ENCODE measurements at places on chromosomes 5 and 9.

DNA sequence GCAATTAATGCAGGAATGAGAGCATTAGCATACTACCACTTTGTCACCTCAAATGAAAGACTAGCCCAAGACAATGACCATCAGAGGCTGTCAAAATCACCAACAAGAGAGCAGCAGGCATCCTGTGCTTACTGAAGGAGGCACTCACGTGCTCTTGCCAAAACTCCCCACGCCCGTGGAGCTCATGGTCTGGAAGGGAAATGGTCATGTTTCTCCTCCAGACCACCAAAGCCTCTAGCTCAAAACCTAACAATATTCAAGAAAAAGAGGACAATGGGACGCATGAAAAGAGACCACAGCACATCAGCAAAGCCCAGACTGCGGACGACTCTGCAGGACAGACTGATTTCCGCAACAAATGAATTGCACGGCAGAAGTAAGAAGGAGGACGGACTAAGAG is 12.8 kb downstream of the AKNA start:
- no peak overlapping the region for H3K4me3 ChIP-seq
- H3K4me1 ChIP-seq, result peaks cover 26% of the 10 kb centered on the region
- DNase-seq, result peak; percentile 27
- peaks cover 15% of the 10 kb centered on the region for H3K36me3 ChIP-seq

- H3K27ac ChIP-seq, result peak overlapping the region; percentile 32
- H3K36me3 ChIP-seq, result no peaks in the 10 kb centered on the region
- H3K4me1 ChIP-seq, result peaks cover 11% of the 10 kb centered on the region
Measured at GRCh38 chr5:180206993-180207392, 2.0 kb downstream of the RASGEF1C start.

GRCh38 chr9:14281136-14281795 is 32.7 kb downstream of the NFIB start:
- H3K4me3 ChIP-seq, result no peak overlapping the region
- DNase-seq, result no peak
- H3K36me3 ChIP-seq, result no peaks in the 10 kb centered on the region
- H3K27me3 ChIP-seq, result no peaks in the 10 kb centered on the region
- peaks cover 2% of the 10 kb centered on the region for H3K4me1 ChIP-seq

DNA sequence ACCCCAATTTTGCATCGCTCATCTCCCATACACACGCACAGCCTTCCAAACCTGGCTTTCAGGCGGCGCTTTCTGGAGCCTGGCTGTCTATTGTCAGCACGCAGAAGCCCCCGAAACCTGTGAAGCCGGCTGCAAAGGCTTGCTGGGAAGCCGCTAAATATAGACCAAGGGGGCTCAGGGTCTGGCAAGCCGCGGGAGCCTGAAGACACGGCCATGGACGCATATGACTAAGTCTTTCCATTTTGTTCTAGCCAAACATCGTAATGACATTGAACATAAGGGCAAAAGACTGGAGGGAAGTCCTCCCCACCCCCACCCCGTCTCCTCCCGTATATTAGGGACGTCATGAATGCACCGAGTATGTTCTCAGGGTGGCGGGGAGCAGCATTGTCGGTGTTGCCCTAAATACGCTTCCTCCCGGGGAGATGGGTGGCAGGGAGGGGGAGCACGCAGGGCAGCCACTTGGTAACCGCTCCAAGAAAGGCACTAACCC is 1.1 kb downstream of the CTNND2 start:
- H3K4me1 ChIP-seq, result peaks cover 6% of the 10 kb centered on the region
- DNase-seq, result no peak
- H3K36me3 ChIP-seq, result no peaks in the 10 kb centered on the region
- H3K4me3 ChIP-seq, result peak overlapping the region; percentile 40
- peaks cover 7% of the 10 kb centered on the region for H3K27me3 ChIP-seq

GRCh38 chr5:98128271-98128670 is 645.2 kb upstream of the RGMB start:
- no peak for DNase-seq
- H3K4me1 ChIP-seq, result no peaks in the 10 kb centered on the region
- H3K27me3 ChIP-seq, result no peaks in the 10 kb centered on the region
- H3K4me3 ChIP-seq, result no peak overlapping the region
- no peak overlapping the region for H3K27ac ChIP-seq

GRCh38 chr5:94832685-94833084 is 214.2 kb downstream of the SLF1 start:
- H3K36me3 ChIP-seq, result no peaks in the 10 kb centered on the region
- H3K27me3 ChIP-seq, result no peaks in the 10 kb centered on the region
- H3K4me1 ChIP-seq, result no peaks in the 10 kb centered on the region
- no peak overlapping the region for H3K4me3 ChIP-seq
- H3K27ac ChIP-seq, result no peak overlapping the region
- no peak for DNase-seq

GRCh38 chr5:9544502-9545135 is 1.3 kb downstream of the SEMA5A start:
- no peaks in the 10 kb centered on the region for H3K36me3 ChIP-seq
- peak overlapping the region; percentile 87 for H3K27ac ChIP-seq
- H3K27me3 ChIP-seq, result no peaks in the 10 kb centered on the region
- H3K4me3 ChIP-seq, result peak overlapping the region; percentile 80
- DNase-seq, result peak; percentile 92
- H3K4me1 ChIP-seq, result no peaks in the 10 kb centered on the region

- no peaks in the 10 kb centered on the region for H3K27me3 ChIP-seq
- H3K4me1 ChIP-seq, result no peaks in the 10 kb centered on the region
- peaks cover 38% of the 10 kb centered on the region for H3K36me3 ChIP-seq
- no peak for DNase-seq
- no peak overlapping the region for H3K4me3 ChIP-seq
- H3K27ac ChIP-seq, result no peak overlapping the region
Measured at GRCh38 chr9:5764130-5764868, 68.6 kb downstream of the ERMP1 start.

GRCh38 chr5:53262348-53262970 is 152.9 kb upstream of the MOCS2 start:
- no peaks in the 10 kb centered on the region for H3K36me3 ChIP-seq
- DNase-seq, result no peak
- H3K4me3 ChIP-seq, result no peak overlapping the region
- no peaks in the 10 kb centered on the region for H3K4me1 ChIP-seq
- no peak overlapping the region for H3K27ac ChIP-seq
- no peaks in the 10 kb centered on the region for H3K27me3 ChIP-seq

GRCh38 chr5:179253730-179254129 is 91.5 kb downstream of the ADAMTS2 start:
- DNase-seq, result no peak
- no peak overlapping the region for H3K27ac ChIP-seq
- no peaks in the 10 kb centered on the region for H3K27me3 ChIP-seq
- H3K4me3 ChIP-seq, result no peak overlapping the region
- no peaks in the 10 kb centered on the region for H3K4me1 ChIP-seq
- H3K36me3 ChIP-seq, result no peaks in the 10 kb centered on the region

DNA sequence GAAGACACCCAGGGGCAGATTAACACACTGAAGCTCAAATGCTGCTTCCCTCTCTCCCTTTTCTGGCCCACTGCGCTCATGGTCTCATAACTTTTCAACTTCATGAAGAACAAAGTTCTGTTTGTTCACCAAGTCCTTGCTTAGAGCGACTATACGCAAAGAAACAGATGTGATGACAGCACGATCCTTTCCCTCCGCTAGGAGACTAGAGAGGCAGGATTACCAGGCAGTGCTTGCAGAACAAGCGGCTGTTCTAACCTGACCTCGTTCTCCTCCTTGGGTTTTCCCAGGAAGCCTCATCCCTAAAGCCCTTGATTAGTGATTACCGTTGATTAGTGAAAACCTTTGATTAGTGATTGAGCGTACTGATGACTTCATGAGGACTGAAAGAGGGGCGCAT is 649.9 kb downstream of the IRX1 start:
- no peak overlapping the region for H3K27ac ChIP-seq
- H3K27me3 ChIP-seq, result no peaks in the 10 kb centered on the region
- DNase-seq, result no peak
- H3K36me3 ChIP-seq, result no peaks in the 10 kb centered on the region
- H3K4me1 ChIP-seq, result no peaks in the 10 kb centered on the region

GRCh38 chr9:95131023-95131943 is 186.2 kb downstream of the FANCC start:
- H3K4me1 ChIP-seq, result peaks cover 16% of the 10 kb centered on the region
- H3K27ac ChIP-seq, result no peak overlapping the region
- DNase-seq, result peak; percentile 84

GRCh38 chr9:107805201-107805600 is 315.6 kb upstream of the KLF4 start:
- no peak overlapping the region for H3K27ac ChIP-seq
- H3K4me3 ChIP-seq, result no peak overlapping the region
- peaks cover 4% of the 10 kb centered on the region for H3K4me1 ChIP-seq
- DNase-seq, result no peak
- no peaks in the 10 kb centered on the region for H3K36me3 ChIP-seq

- no peak overlapping the region for H3K4me3 ChIP-seq
- H3K27ac ChIP-seq, result no peak overlapping the region
- H3K27me3 ChIP-seq, result no peaks in the 10 kb centered on the region
- H3K4me1 ChIP-seq, result peaks cover 43% of the 10 kb centered on the region
- H3K36me3 ChIP-seq, result no peaks in the 10 kb centered on the region
Measured at GRCh38 chr9:2134391-2134790, 119.2 kb downstream of the SMARCA2 start.

DNA sequence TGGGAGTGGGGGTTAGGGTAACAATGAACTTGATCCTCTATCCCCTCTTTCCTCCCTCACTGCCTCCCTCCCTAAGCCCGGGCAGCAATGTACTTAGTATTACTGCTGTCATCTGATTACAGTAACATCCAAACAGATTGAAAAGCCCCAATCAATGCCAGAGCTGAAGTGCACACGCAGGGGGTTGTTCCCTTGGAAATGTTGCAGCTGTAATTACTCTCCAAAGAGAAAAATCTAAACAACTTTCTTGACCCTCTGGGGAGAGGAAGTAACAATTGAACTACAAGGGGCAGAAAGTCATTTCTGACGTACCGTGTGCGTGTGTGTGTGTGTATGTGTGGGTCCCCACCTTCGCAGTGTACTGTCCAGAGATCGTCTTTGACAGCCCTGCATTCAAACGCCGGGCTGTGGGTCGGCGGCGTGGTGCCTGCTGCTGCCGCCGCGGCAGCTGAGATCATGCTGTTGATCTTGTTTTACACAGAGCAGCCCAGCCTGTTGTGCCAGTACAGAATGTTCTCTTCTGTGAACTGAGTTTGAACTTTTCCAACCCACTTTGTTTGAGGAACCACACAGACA is 66.0 kb upstream of the KLF9 start:
- H3K27me3 ChIP-seq, result no peaks in the 10 kb centered on the region
- peak overlapping the region; percentile 93 for H3K27ac ChIP-seq
- peak; percentile 98 for DNase-seq
- H3K4me3 ChIP-seq, result no peak overlapping the region

DNA sequence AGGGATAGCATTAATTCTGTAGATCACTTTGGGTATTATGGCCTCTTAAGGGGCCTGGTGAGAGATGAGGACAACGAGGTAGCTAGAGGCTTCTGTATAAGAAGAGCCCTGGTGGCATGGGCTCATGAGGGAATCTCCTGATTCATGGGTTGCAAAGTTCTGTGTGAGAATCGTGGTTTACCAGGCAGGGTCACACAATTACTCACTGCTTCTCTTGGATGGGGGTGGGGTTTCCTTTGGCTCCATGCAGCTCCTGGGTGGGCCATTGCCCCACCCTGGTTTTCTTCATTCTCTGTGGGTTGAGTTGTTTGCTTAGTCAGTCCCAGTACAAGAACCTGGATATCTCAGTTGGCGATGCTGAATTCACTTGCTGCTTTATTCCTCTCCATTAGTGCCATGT is 30.9 kb upstream of the TNFSF15 start:
- no peaks in the 10 kb centered on the region for H3K36me3 ChIP-seq
- H3K27ac ChIP-seq, result no peak overlapping the region
- H3K27me3 ChIP-seq, result no peaks in the 10 kb centered on the region
- DNase-seq, result no peak
- H3K4me3 ChIP-seq, result no peak overlapping the region
- no peaks in the 10 kb centered on the region for H3K4me1 ChIP-seq

GRCh38 chr9:119818726-119819435 is 449.6 kb upstream of the BRINP1 start:
- no peak overlapping the region for H3K4me3 ChIP-seq
- H3K4me1 ChIP-seq, result no peaks in the 10 kb centered on the region
- DNase-seq, result no peak
- no peaks in the 10 kb centered on the region for H3K27me3 ChIP-seq
- no peak overlapping the region for H3K27ac ChIP-seq

GRCh38 chr5:9483243-9483642 is 62.6 kb downstream of the SEMA5A start:
- no peaks in the 10 kb centered on the region for H3K4me1 ChIP-seq
- H3K27ac ChIP-seq, result no peak overlapping the region
- no peaks in the 10 kb centered on the region for H3K36me3 ChIP-seq
- no peak overlapping the region for H3K4me3 ChIP-seq
- DNase-seq, result no peak
- no peaks in the 10 kb centered on the region for H3K27me3 ChIP-seq

- no peaks in the 10 kb centered on the region for H3K4me1 ChIP-seq
- H3K4me3 ChIP-seq, result no peak overlapping the region
- peak; percentile 35 for DNase-seq
- no peaks in the 10 kb centered on the region for H3K36me3 ChIP-seq
Measured at GRCh38 chr9:132826131-132826530, 52.0 kb downstream of the AK8 start.

GRCh38 chr5:147037515-147038205 is 159.1 kb upstream of the PPP2R2B start:
- H3K4me1 ChIP-seq, result no peaks in the 10 kb centered on the region
- H3K36me3 ChIP-seq, result no peaks in the 10 kb centered on the region
- H3K27ac ChIP-seq, result no peak overlapping the region
- DNase-seq, result no peak

DNA sequence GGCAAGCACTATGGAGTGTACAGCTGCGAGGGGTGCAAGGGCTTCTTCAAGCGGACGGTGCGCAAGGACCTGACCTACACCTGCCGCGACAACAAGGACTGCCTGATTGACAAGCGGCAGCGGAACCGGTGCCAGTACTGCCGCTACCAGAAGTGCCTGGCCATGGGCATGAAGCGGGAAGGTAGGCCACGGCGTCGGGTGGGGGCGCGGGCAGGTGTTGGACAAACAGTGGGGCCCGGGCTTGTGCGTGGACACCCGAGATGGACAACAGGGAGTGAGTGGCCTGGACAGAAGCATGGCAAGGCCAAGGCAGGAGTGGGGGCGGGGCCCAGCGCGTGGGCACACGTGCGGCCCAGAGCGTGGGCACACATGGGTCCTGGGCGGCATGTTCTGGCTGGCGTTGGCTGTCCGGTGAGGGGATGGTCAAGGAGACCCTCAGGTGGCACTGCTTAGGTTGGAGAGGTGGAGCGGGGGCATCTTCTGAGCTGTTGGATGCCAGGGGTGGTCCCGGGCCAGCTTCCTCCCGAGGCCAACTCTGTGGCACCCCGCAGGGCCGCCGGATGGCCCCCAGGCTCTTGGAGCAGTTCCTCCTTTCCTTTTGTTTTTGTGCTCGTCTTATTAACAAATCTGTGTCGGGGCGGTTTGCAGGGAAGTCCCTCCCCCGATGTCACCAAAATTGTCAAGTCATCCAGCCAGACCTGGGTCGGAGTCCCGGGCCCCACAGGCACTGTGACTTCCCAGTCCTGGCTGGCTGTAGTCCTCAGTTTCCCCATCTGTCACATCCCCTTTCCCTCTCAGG is 82.9 kb downstream of the RXRA start:
- no peak overlapping the region for H3K4me3 ChIP-seq
- no peak for DNase-seq
- H3K27ac ChIP-seq, result peak overlapping the region; percentile 78
- H3K36me3 ChIP-seq, result peaks cover 9% of the 10 kb centered on the region
